Frontal cortex (tissue), 4 donors: ENCODE measurements at places on chromosomes 7 and 10.
A peak's percentile ranks its signal among the peaks of the same experiment; 100 is the strongest.

DNA sequence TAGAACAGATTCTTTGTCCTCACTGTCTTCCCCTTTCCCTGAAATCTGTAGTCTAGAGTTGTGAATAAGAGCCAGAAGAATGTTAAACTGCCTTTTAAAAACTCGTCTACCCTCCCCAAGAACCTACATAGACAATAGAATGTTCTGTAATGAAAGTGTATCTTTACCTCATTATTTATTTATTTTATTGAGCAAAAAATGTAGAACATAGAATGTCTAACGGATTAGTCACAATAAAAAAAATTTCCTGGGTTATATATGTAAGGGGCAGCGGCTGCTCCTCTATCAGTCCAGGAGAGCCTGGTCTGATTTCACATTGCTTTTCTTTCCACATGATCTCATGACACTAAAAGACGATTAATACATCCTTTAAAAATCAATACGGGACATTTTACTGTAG lies 135.7 kb downstream of the SDK1 start:
- no peak for DNase-seq

- DNase-seq = peak; percentile 11
Observed at GRCh38 chr7:91212582-91212981, 51.7 kb upstream of the FZD1 start.

DNA sequence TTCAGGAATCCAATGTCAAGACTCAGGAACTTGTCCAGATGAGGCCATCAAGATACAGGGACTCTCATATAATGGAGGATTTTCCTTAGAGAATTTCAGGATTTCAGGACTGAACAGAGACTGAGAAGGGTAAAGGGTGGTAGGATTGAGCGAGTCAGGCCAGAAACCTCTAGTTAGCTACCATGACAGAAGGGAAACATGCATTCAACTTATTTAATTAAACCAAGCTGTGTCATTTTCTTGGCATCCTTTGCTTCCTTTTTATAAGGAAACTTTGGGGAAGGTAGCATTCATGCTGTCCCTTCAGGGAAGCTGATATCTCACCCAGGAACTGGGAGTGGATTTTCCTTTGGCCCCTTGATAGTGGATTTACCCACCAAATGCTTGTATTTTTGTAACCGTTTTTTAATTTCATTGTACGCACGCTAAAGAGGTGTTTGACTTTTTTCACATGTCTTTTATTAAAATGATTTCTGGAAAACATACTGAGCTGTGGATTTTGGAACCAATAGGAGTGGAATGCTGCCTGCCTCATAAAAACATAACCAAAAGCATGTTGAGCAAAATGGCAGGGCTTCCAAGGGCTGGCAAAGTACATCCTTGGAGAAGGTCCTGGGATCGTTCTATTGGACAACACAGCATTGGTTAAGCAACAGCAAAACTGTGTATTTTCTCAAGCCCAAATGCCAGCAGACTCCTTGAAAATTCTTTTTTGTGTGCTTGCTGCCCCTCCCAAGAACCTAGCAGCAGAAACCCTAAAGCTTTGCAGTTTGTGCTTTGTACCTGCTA lies 104.5 kb downstream of the CXCL12 start:
- DNase-seq = no peak

- peak; percentile 71 for DNase-seq
Observed at GRCh38 chr10:98269435-98269912, 1.5 kb upstream of the LOXL4 start.

GRCh38 chr7:41599760-41600159 lies 103.1 kb downstream of the INHBA start:
- DNase-seq = no peak

DNA sequence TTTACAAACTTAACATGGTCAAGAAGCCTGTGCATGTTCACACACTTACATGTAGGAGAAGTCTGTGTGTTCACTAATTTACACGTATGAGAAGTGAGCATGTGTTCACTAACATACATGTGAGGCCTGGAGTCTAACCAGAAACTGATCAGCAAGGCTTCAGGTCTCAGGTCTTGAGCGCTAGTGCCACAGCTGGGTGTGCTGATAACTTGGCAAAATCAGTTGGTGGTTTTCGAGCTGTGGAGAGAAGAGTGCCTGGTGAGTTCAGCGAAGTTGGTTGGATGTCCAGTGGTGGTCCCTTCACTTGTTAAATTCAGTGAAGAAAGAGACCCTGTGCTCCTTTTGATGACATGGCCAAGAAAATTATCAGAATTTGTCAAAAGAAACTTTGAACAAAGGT lies 98.7 kb downstream of the CELF2 start:
- DNase-seq = no peak
